ENCODE measurements at places on chromosomes 7 and 10.

DNA sequence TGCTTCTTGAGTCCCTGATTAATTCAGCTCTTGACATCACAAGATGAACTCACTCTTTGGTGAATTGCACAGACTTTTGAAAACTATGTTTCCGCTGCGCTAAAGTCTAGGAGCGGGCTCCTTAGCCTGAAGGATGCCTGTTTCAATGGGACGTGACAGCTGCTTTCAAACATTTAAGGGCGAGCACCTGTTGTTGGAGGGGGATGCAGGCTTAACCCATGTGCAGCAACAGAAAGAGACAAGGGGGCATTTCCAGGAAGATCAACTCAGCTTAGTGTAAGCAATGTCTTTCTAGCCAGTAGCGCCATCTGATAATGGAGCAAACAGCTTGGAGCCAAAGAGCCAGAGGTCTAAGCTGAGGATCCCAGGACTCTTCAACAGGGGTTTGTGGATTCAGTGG, 8.4 kb upstream of the PFKFB3 start:
- DNase-seq: no peak
- no peaks in the 10 kb centered on the region for H3K27me3 ChIP-seq
- H3K4me3 ChIP-seq: no peak overlapping the region
- no peaks in the 10 kb centered on the region for H3K36me3 ChIP-seq
- no peak overlapping the region for H3K27ac ChIP-seq

DNA sequence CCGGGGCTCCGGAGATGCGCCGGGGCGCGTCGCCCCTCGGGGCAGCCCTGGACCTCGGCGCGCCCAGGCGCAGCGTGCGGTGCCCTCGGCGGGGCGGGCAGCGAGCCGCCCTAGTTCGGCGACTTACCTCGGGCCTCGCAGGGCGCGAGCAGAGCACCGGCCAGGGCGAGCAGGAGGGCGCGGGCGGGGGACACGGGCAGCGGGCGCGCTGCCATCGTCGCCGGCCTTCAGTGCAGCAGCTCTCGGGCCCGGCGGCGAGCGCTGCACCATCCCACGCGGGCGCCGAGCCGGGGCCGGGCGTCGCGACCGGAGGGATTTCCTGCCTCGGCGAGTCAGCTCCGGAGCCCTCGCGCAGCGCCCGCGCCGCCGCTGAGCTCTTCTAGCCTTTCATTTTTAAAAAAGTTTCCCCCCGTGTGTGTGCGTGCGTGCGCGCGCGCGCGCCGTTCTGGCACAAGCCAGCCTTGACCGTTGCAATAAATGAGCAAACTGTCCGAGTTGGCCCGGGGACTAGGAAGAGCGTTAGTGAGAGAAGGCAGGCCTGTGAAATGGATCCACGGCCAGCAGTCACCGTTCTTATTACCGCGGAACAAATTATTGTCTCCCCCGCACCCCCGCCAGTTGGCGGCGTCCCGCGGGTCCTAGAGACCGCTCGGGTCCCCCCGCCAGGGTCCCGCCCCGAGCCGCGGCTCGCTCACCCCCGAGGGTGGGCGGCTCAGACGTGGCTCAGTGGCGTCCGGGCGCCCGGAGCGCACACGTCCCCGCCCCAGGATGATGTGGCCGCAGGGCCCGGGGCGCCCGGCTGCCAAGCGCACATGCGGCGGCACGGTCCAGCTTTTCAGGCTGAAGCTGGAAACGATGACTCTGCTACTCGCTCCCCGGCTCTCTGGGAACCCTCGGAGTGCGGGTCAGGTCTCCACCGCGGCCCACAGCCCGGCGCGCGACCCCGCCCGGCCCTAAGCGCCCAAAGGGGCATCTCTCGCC, at the start of gene ADAM12:
TSS of gene ADAM12 (minus strand) at position 547 of the 981 bp plus-strand sequence. CDS start at position 215, 332 bp downstream.
- peak within 1 kb of the TSS; percentile 37 for H3K27ac ChIP-seq
- H3K27me3 ChIP-seq: no peaks in the 10 kb centered on the region
- H3K36me3 ChIP-seq: no peaks in the 10 kb centered on the region
- H3K4me3 ChIP-seq: peak within 1 kb of the TSS; percentile 27

DNA sequence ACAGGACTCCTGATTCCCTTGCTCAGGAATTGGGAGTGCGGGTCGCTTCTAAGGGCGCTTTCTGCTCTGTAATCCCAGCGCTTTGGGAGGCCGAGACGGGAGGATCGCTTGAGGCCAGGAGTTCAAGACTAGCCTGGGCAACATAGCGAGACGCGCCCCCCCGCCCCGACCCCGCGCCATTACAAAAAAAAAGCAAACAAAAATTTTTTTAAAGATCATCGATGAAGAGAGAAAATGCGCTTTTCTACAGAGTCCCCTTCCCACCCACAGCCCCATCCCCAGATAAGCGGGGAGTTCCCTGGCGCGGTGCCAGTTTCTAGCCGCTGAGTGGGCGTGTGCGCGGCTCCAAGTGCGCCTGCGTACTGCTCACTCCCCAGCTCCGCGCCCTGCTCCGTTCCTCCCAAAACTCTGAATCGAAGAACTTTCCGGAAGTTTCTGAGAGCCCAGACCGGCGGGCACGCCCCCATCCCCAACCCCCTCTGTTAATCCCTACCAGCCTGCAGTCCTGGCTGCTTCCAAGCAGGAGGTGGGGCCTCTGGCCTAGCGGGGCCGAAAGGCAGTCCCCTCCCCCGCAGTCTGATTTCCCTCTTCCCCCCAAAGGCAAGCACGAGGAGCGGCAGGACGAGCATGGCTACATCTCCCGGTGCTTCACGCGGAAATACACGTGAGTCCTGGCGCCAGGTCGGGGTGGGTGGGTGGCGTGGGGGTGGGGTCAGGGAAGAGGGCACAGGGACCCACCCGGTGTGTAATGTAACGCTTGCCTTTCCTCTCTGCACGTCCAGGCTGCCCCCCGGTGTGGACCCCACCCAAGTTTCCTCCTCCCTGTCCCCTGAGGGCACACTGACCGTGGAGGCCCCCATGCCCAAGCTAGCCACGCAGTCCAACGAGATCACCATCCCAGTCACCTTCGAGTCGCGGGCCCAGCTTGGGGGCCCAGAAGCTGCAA, 1.0 kb downstream of the HSPB1 start:
- H3K27ac ChIP-seq: peak overlapping the region; percentile 65
- H3K4me3 ChIP-seq: peak overlapping the region; percentile 62
- H3K4me1 ChIP-seq: peaks cover 8% of the 10 kb centered on the region
- H3K36me3 ChIP-seq: no peaks in the 10 kb centered on the region
- no peaks in the 10 kb centered on the region for H3K27me3 ChIP-seq
- DNase-seq: peak; percentile 81

- H3K27me3 ChIP-seq: no peaks in the 10 kb centered on the region
- peaks cover 57% of the 10 kb centered on the region for H3K36me3 ChIP-seq
- H3K27ac ChIP-seq: no peak overlapping the region
- H3K4me3 ChIP-seq: no peak overlapping the region
- peaks cover 8% of the 10 kb centered on the region for H3K4me1 ChIP-seq
Measured at GRCh38 chr7:151376218-151376902, 33.5 kb downstream of the WDR86 start.

DNA sequence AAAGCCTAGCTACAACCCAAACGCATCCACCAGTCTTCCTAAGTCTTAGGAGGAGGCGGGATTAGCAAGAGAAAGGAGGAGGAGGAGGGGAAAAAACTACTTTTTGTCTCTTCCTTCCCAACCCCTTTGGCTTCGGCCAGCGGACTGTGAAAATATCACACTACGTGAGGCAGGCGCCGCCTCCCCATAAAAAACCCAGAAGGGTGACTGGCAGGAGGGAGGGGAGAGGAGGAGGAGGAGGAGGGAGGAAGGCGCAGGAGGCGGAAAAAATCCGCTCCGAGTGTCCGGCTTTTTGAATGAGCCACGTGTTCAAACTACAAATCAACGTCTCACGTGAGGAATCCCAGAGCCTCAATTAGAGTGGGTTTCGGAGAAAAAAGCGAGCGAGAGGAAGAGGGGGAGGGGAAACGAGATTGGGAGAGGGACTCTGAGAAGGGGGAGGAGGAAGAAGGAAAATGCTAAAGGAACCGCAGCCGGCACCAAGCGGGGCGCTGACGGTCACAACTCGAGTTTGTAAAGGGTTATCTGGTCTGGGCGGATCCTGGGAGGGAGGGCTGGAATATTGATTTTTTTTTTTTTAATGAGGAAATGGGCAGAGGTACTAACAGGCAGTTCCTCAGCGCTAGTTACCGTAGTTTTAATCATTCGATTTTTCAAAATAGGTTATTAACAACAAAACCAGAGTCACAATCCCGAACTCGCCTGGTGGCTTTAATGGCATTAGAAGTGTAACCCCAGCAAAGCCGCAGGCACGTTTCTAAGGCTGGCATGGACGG, at the start of gene IGF2BP3:
TSS of gene IGF2BP3 (minus strand) at position 162 of the 776 bp plus-strand sequence. CDS start 381 bp downstream, outside the sequence.
- peak within 1 kb of the TSS; percentile 50 for H3K4me3 ChIP-seq
- H3K4me1 ChIP-seq: peaks cover 49% of the 10 kb centered on the region
- peaks cover 94% of the 10 kb centered on the region for H3K27me3 ChIP-seq

DNA sequence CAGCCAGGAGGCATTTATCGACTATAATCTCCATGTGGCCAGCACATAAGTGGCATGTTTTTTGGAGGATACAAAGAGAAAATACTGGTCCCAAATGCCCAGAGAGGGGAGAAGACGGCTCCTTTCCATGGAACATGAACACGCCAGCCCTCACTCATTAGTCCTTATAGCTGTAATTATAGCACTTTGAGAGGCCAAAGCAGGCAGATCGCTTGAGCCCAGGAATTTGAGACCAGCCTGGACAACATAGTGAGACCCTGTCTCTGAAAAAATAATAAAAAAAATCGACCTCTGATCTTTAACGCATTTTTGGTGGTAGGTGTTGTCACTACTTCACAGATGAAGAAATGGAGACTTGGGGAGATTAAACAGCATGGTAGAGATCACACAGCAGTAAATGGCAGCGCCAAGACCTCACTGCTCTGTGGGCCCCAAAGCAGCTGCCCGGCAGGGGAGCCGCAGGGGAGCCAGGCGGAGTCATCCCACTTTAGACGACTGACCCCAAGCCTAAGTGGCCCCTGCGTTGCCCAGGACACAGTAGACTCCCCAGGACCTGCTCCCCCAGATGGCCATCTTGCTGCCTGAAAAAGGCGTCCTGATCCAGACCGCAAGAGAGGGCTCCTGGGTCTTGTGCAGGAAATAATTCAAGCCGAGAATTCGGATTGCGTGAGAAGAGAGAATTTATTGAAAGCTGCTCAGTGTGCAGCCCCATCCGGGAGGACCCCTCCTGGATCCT, 21.2 kb upstream of the PRKAG2 start:
- H3K4me1 ChIP-seq: no peaks in the 10 kb centered on the region
- H3K27ac ChIP-seq: no peak overlapping the region
- DNase-seq: no peak
- H3K36me3 ChIP-seq: no peaks in the 10 kb centered on the region

- no peaks in the 10 kb centered on the region for H3K27me3 ChIP-seq
- H3K36me3 ChIP-seq: no peaks in the 10 kb centered on the region
- no peak for DNase-seq
- no peaks in the 10 kb centered on the region for H3K4me1 ChIP-seq
Measured at GRCh38 chr10:121684276-121684675, 86.0 kb upstream of the FGFR2 start.

DNA sequence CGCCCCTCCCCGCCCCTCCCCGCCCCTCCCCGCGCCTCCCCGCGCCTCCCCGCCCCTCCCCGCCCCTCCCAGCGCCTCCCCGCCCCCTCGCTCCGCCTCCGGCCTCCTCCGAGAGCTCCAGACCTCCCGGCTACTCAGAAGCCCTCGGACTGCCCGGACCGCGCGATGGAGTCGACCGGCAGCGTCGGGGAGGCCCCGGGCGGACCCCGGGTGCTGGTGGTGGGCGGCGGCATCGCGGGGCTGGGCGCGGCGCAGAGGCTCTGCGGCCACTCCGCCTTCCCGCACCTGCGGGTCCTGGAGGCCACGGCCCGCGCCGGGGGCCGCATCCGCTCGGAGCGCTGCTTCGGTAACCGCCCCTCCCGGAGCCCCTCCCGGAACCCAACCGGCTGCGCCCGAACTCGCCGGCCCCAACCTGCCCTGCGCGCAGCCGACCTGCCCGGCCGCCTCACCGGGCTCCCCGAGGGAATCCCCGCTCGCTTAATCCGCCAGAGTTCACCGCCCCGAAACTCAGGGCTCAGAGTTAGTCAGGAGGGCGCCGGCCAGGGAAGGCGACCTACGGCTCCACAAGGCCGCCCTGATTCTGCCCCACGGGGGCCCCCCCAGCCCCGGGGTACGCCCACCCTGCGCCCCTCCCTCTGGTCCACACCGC, at the start of gene PAOX:
TSS of gene PAOX (plus strand) at position 111 of the 649 bp plus-strand sequence. CDS start at position 166, 55 bp downstream.
- no peaks in the 10 kb centered on the region for H3K36me3 ChIP-seq
- DNase-seq: peak; percentile 53
- peaks cover 13% of the 10 kb centered on the region for H3K4me1 ChIP-seq
- peak within 1 kb of the TSS; percentile 51 for H3K27ac ChIP-seq
- no peaks in the 10 kb centered on the region for H3K27me3 ChIP-seq
- peak within 1 kb of the TSS; percentile 96 for H3K4me3 ChIP-seq

- H3K27ac ChIP-seq: no peak overlapping the region
- H3K36me3 ChIP-seq: no peaks in the 10 kb centered on the region
- no peak for DNase-seq
- no peaks in the 10 kb centered on the region for H3K27me3 ChIP-seq
Measured at GRCh38 chr7:22781230-22781711, 41.4 kb downstream of the TOMM7 start.

- DNase-seq: no peak
- no peaks in the 10 kb centered on the region for H3K36me3 ChIP-seq
- no peaks in the 10 kb centered on the region for H3K4me1 ChIP-seq
- H3K4me3 ChIP-seq: no peak overlapping the region
- no peaks in the 10 kb centered on the region for H3K27me3 ChIP-seq
- H3K27ac ChIP-seq: no peak overlapping the region
Measured at GRCh38 chr7:25562673-25563182, 334.4 kb upstream of the NPVF start.

DNA sequence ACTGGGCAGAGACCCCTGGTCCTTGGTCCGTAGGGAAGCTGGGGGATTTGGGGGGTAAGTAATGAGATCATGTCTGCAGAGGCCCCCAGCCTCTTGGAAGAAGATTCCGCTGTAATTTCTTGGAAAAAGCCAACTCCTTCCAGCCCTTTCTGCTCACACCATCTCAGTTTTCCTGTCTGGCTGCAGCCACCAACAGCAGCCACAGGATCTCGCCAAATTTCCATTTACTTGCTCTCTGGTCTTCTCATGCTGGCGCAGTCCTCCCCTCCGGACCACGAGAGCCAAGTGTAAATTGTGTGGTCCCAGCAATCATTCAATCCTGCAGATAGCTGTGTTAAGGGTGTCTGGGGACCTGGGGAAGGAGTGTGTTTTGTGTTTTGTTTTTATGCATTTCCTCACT, 49.6 kb downstream of the ASB13 start:
- H3K27ac ChIP-seq: no peak overlapping the region
- H3K4me1 ChIP-seq: no peaks in the 10 kb centered on the region
- no peaks in the 10 kb centered on the region for H3K36me3 ChIP-seq
- no peaks in the 10 kb centered on the region for H3K27me3 ChIP-seq

DNA sequence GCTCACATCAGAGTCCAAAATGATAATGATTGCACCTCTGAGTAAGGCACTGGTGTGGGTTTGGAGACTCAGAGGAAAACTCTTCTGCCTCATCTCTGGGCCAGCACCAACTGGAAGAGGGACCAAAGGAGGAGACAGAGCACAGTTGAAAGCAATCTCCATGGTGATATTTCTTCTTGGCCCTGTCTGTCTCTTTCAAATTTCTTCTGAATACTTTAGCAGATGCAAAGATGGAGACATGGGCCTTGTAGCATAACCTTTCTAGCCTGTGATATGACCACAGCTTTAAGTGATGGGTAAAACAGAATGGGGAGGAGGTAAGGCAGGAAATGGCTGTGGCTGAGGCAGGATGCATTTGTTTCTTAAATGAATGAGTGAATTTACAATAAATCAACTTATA, 12.2 kb upstream of the GIMAP7 start:
- peaks cover 34% of the 10 kb centered on the region for H3K4me1 ChIP-seq
- no peaks in the 10 kb centered on the region for H3K36me3 ChIP-seq
- no peak for DNase-seq
- no peaks in the 10 kb centered on the region for H3K27me3 ChIP-seq
